ENCODE measurements at places on chromosomes 4 and X.

GRCh38 chrX:124475358-124475757 lies 129.0 kb downstream of the SH2D1A start:
- DNase-seq = no peak

GRCh38 chrX:54530357-54530900 lies 410 bp downstream of the GNL3L start:
- DNase-seq = no peak

- DNase-seq = no peak
Observed at GRCh38 chrX:144379156-144379555, 495.3 kb downstream of the UBE2NL start.

DNA sequence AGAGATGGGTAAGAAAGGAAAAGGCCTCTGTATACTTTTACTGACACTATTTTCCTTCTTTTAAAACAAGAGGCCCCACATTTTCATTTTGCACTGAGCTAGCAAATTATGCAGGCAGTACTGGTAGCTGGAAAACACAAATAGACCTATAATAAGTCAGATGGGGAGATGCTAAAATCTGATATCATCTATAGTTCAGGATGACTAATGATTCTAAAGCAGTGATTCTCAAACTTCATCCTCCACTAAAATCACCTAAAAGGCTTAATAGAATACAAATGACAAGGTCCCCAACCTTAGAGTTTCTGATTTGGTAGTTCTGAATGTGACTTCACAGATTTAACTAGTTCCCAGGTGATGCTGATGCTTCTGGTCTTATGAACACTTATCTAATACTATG lies 247.3 kb upstream of the DIPK2B start:
- no peak for DNase-seq

DNA sequence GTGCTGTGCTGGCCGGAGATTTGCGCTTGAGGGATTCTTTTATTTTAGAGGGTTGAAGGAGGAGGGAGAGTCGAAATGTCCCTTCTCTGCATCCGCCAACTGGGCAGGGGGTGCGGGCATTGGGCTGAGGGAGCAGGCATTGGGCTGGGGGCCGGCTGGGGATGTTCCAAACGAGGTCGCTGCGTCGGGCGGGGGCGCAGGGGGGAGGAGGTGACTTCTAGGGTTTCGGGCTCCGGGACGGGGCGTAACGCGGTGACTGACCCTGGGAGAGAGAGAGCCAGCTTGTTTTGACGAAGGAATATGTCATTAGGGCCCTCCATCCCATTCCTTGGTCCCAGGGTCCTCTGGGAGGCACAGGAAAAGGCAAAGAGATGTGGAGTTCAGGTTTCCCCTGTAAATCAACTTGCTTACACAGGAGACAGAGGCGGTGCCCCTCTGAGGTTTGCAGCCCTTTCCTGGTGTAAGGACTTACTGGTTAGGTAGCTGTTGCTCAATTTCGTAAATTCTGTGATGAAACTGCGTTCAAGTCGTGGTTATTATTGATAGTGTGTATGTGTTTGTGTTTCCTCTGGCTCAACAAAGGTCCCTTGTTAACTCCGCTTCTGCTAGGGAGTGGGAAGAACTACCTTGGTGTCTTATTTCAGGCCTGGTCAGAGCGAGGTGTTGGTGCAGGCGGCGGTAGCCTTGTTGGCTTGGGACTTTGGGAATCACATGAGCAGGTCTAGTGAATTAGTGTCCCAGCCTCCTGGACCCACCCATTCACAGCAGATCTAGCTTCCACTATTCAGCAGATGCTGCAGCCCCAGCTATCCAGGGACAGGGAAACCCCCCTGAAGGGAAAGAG lies 716 bp downstream of the FHIP1A start:
- no peak for DNase-seq

DNA sequence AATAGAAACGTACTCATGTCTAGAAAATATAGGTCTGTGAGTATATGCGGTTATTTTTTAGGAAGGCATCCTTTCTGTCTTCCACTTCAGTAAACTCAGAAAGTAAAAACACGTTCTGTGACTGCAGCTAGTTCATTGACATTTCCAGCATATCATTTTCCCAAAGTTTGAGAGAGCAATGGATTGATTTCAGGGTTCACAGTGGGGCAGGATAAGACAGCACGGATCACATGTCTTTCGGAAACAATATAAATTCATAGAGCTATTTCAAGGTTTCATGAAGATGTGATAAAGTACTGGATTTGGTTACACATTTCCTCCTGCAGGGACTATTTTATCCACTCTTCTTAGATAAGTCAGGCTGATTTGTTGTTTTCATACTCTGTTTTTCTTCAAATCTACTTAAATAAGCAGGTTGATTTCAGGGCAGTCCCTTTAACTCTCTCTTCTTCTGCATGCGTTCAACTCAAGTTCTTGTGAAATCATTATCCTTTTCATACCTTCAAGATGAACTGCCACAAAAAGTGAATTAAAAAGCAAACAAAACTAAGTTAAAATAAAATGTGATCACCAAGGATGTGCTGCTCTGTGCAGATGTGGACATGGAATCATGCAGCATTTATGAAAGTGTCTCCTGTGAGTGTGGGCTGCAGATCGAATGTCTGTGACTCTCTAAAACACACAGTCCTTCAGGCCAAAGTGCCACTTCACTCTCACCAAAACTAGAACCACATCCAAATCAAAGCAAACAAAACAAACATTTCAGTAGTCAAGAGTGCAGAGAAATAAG lies 187.7 kb downstream of the UNC5C start:
- no peak for DNase-seq

DNA sequence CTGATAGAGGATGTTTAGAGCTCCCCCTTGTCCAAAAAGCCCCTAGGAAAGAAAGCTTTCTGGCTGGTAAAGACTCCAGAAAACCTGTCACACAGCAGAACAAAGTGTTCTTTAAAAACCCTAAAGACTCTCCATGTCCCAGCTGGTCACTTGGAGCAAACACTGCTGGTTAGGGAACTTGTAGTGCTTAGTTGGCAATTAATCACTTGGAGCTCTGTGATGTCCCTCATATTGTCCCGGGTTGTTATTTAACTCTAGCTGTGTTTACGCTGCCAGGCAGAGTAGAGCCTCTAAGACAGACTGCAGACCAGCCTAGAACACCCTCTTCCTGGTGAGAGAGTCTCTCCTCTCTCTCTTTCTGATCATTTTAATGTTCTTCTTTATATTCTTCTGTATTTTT lies 267.3 kb downstream of the BCOR start:
- DNase-seq = no peak

- no peak for DNase-seq
Observed at GRCh38 chr4:89928838-89929237, 34.2 kb downstream of the MMRN1 start.

DNA sequence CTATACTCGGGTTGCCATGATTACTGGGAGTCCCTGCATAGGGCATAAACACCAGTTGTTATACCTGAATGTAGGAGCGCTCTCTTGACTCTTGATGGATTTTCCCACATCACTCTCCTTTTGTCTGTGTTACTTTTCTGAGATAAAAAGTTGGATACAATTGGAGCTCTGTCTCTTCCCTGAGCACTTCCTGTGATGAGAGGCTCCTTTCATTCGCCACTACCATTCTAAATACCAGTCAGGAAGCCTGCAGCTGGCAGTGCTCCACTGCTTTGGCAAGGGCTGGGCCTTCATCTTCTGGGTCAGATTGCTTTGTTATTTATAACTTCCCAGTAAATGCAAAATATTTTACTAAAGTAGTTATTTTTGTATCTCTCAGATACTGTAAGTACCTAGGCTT lies 13.9 kb downstream of the TCEANC start:
- DNase-seq = no peak

GRCh38 chrX:96389281-96390047 lies 295.2 kb upstream of the DIAPH2 start:
- DNase-seq = no peak

- DNase-seq = no peak
Observed at GRCh38 chrX:18997916-18998315, 14.0 kb upstream of the PHKA2 start.

- DNase-seq = no peak
Observed at GRCh38 chrX:77065896-77066295, 381.3 kb upstream of the FGF16 start.

- no peak for DNase-seq
Observed at GRCh38 chrX:349196-349595, 30.6 kb upstream of the GTPBP6 start.

GRCh38 chr4:56215901-56216300 lies 171.4 kb downstream of the AASDH start:
- DNase-seq = no peak

DNA sequence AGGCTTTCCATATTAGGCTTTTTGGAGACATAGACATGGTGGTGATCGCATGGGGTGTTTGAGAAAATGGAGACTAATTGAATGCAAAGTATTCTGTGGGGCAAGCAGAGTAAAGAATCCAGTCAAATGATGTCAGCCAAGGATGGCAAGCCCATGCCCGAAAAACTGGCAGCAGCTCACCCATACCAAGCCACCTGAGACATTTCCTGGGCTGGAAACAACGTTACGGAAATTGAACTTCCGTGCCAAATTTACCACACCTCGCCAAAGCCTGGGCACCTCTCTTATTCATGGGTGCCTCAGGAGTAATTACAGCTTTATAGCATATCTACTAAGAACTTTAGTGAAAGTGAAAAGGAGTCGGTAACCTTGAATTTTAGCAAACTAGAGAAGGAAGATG lies 166.4 kb downstream of the CBR4 start:
- DNase-seq = no peak

DNA sequence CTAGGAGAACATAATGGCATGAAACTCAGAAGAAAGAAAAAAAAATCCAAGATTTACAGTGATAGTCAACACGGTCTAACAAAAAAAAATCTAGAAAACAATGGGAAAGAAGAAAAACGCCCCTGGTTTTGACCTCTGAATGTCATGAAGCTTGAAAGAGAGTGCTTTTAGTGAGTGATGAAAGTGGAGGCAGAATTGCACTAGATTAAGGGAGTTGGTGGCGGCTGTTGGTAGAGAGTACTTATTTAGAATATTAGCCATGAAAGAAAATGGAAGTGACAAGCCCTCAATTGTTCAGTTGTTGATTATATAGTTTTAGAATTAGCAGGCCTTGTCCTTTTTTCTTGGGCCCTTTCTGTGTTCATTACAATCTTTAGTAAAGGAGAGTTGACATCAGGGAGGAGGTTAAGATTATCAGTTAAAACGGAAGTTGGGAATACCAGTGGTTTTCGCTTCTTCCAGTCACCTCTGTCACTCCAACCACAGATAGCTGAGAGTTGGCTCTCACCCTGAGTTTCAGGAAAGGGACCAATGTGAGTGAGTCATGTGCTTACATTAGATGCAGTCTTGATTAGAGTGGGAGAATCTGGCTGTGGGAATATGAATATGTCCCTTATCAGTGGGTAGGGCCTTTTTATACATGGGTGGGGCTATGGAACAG lies 29.7 kb downstream of the EREG start:
- DNase-seq = no peak

DNA sequence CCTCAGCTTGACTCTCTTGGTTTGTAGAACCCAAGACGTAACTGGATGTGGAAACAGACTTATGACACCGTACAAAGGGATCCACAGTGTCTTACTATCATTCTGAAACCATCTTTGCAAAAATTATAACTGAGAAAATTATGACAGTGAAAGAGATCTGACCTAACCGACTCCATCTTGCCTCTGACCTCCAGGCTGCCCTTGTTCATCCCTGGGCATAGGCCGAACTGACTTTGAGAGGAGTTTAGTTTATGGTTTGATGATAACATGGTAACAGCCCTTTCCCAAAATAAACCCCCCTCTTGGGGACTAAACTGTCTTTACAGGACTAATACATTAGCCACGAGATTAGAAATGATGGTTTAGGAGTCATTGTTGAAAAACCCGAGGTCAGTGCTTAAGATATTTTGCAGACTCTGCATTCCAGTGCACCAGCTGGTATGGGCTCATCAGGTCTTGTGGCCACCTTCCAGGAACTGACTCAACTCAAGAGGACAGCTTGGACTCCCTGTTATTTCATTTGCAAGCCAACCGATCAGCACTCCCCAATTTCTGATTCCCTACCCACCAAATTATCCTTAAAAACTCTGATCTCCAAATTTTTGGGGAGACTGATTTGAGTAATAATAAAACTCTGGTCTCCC lies 49.6 kb downstream of the CASP3 start:
- no peak for DNase-seq

DNA sequence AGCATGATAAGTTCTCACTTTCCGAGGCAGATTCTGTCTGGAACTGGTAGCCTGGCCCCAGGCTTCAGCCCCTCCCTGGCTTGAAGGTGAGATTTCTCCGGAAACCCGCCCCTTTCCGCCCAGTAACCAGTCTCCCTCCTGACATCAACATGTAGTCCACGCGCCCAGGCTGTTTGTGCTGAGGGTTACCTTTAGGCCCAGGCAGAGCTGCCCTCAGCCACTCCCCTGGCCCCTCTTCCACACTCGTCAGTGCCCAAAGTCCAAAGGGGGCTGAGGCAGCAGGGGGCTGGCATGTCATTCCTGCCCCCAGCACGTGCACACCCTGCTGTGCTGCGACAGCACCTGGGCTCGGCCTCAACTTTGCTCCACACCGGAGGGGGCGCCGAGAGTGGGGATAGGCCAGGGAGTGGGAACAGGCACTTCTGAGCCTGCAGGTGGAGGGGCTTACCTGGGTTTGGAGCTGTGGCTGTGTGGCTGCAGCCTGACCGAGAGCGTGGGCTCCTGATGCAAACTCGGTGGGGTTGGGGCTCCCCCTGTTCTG lies 69.5 kb upstream of the ANK2 start:
- DNase-seq = no peak

GRCh38 chr4:7780751-7781348 lies 158.8 kb downstream of the AFAP1 start:
- DNase-seq = no peak

- DNase-seq = no peak
Observed at GRCh38 chrX:15761564-15762191, 23.6 kb downstream of the CA5B start.

DNA sequence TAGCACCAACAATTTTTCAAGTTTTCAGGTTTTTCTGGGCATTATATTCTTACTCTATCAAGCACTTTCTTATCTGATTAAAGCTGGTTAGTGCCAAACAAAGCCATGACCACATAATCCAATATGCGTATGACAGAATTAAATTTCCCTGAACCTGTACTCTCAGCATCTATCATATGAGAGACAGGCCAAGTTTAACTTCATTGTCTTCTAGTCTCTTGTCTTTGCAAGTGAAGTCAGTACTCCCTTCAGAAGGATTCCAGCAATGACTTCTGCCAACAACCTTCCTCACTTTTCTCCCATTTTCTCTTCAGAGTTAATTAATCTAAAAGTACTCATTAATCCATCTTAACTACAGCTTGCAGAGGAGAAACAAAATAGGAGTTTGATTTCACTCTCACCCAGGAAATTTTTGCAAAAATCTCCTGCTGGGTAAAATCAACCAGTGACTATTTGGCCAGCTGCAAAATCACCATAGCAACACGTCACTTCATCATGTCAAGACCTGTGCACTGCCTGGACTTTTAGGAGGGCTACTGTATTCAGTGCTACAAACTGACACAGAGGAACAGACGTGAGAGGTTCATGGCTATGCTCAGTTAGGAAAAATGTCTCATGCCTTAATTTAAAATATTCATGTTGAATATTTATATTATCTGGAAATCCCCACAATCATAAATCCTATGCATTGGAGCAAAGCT lies 208.4 kb downstream of the ANTXR2 start:
- DNase-seq = no peak

DNA sequence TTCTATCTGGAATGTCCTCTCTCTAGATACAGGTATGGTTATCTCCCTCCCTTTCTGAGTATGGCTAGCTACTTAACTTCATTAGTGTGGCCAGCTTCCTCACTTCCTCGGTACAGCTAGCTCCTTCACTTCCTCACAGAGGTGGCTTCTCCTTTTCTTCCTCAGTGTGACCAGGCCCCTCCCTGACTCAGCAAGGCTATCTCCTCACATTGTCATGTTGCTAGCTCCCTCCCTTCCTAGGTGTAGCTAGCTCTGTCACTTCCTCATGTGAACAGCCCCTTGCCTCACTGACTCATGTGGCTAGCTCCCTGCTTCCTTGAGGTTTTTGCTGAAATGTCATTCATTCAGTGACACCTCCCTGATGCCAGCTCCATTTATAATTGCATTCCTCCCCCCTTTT lies 67.3 kb upstream of the DDIT4L start:
- DNase-seq = no peak
